Breast epithelium (tissue), 4 donors: ENCODE measurements at places on chromosomes 1 and 21.

- no peak for DNase-seq
These were observed 572 bp downstream of the ATP1B1 start for GRCh38 chr1:169106921-169107602.

- no peak for DNase-seq
These were observed 48.8 kb upstream of the MAN1A2 start for GRCh38 chr1:117318426-117318825.

DNA sequence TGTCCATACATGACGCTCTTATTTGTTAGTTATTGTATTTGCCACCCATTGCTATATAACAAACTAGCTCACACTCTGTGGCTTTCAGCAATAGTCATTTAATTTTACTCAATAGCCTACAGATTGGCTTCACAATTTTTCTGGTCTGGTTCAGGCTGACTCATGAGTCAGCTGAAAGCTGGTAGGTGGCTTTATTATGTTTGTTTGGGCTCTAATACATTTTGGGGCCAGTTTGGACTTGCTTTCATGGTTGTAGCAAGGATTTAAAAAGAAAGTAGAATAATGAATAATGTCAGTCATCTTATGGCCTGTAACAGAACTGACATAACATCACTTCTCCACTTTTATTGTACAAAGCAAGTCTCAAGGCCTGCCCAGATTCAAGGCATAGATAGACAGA lies 338.7 kb downstream of the LRRIQ3 start:
- no peak for DNase-seq

DNA sequence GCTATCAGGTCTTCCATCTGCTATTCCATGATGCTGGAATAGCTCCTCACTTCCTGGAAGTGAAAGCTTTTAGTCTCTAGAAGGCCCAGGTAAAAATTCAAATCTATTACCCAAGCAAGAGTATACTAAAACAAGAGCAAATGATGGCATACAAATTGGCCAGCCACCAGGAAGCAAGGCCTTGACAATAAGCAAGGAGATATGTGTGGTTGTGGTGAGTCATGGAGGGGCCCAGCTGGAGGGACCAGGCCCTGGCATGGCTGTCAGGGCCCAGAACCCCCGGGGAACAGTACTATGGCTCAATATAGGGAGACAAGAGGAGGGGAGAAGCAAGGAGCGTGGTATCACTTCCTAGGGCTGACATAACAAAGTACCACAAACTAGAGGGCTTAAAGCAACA lies 358.7 kb downstream of the RRAGC start:
- no peak for DNase-seq

DNA sequence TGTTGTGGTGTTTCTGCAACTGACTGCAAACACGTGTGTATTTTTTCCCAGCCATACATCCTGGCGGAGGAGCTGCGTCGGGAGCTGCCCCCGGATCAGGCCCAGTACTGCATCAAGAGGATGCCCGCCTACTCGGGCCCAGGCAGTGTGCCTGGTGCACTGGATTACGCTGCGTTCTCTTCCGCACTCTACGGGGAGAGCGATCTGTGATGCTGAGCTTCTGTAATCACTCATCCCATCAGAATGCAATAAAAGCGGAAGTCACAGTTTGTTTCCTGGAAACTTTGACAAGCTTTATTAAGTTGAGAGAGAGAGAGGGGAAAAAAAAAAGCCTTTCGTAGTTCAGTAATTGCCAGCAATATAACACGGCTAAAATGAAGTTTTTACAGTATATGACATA lies 32.7 kb upstream of the MTR start:
- DNase-seq: no peak

GRCh38 chr1:93579891-93580290 lies 101.7 kb downstream of the BCAR3 start:
- DNase-seq: peak; percentile 86

DNA sequence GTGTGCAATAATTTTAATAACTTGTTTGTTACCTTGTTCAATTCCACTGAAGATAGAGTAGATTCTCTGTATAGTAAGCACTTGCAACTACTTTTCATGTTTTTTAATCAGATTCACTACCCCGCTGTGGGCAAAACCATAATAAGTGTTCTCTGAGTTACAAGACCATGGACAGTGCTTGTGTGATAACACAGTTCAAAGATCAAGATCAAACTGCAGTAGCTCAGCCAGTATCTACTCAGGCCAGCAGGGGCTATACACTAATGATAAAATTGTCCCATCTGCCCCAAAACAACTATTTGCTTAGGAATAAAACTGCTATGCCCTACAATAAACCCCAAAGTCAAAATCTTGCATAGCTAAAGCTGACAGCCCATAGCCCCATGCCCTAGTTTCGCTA lies 129.6 kb downstream of the LRRC7 start:
- no peak for DNase-seq

DNA sequence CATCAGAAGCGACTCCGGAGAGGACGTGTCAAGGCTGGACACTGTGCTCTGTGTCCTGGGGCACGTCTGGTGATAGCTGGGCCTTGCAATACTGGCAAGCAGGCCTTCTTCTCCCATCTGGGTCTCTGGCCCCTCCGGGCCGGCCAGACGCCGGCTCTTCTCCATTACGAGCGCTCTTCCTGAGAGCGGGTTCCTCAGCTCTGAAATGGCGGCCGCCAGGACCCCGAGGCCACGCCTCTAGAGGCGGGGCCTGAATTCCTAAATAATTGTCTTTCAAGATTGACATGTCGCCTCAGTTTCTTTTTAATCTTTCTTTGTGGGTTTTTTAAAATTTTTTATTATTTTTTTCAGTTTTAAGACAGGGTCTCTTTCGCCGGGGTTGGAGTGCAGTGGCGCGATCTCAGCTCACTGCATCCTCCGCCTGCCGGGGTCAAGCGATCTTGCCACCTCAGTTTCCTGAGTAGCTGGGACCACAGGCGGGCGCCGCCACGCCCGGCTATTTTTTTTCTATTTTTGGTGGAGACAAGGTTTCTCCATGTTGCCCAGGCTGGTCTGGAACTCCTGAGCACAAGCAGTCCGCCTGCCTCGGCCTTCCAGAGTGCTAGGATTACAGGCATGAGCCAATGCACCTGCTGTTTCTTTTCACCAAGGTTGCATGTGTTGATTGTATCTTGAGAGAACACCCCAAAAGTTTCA lies 9.2 kb downstream of the RNF2 start:
- no peak for DNase-seq

DNA sequence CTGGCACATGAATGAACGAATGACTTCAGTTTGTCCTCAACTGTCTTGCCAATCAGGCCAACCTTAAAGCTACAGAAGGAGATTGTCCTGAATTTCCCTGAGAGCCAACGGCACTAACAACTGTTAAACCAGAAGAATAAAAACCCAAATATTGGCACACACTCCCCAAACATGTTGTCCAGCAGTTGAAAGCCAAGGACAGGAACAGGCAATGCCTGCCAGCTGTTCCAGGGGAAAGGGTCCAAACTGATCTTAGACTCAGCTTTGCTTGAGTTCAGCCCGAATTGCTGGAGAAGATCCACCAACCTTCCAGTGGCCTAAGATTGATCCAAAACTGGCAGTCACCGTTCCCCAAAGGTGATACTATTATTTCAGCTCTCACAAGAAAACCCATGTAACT lies 22.4 kb upstream of the AHCTF1 start:
- no peak for DNase-seq

DNA sequence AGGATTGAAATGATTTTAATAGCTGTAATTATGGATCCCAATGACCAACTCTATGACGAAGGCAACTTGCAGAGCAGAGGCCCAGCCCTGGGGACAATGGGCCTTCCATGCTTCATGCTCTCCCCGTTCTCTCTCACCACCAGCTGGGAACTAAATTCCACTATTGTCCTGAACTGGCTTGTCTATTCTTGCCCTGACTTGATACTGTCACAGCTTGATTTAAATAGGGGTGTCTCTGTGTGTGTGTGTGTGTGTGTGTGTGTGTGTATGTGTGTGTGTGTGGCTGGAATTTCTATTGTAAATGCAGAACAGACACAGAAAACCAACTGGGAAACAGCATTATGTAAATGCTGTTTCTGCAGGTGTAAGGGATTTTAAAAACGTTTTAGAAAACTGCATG lies 57.0 kb downstream of the SLC22A15 start:
- no peak for DNase-seq

DNA sequence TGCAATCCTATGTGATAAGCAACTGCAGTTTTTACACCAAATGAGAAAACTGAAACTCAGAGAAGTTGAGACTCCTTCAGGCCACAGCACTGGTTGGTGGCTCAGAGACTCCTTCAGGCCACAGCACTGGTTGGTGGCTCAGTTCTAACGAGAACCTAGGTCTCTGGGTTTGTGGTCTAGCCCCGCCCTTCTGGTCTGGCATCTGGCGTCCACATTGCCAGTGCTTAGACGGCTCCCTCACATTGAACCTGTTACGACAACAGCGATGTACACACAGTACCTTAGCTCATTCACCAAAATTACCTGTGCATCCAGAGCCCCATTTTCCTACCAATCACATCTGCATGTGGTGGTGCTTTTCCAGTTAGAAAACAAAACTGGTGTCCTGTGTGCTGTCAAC lies 66.1 kb downstream of the NID1 start:
- no peak for DNase-seq

DNA sequence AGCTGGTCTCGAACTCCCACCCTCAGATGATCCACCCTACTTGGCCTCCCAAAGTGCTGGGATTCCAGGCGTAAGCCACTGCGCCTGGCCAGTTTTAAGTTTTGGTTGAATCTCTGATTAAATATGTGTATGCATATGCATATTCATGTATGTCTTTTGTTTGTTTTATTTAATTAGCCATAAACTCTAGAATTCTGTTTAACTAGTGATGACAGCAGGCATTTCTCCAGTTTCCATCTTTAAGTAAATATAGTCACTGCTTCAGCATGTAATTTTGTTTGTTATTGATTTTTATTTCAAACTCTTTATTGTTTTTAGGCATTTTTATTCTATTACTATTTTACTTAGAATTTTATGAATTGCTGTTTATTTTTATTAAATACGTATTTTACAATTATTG lies 58.0 kb downstream of the NUF2 start:
- no peak for DNase-seq

DNA sequence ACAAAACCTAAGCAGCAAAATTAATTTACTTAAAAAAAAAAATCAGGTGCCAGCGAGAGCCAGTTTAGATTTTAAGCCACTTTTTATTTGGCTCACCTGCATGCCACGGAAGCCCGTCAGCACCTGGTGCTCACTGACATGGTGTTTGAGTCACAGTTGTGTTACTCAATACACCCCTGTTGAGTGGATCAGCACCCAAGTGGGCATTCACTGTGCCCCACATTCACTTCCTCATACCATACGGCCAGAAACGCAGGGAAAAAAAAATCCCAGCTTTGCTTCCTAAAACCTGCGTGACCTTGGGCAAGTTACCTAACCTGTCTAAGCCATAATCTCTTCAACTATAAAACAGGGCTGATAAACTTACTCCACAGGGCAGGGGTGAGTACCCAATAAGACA lies 42.8 kb upstream of the SIM2 start:
- DNase-seq: peak; percentile 30

- no peak for DNase-seq
These were observed 163.2 kb upstream of the LRRC7 start for GRCh38 chr1:69404486-69404885.

GRCh38 chr1:113930499-113931161 lies 1.5 kb downstream of the HIPK1 start:
- DNase-seq: peak; percentile 48

DNA sequence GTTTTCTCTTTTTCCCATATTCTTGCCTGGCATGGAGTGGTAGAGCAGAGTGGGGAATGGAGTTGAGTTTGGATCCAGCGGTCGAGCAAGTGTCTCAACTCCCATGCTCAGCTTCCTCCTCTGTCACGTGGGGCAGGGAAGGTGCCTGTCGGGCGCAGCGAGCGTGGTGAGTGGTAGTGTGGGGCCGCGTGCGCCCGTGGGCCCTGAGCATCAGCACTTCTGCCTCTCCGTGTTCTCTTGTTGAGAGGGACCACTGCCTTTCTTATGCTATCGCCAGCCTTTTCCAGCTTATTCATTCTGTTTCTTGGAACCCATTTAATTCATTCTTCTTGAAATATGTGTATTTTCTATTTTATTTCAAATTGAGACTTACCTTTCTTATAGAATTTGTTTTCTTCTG lies 65.1 kb downstream of the ADARB1 start:
- DNase-seq: no peak

DNA sequence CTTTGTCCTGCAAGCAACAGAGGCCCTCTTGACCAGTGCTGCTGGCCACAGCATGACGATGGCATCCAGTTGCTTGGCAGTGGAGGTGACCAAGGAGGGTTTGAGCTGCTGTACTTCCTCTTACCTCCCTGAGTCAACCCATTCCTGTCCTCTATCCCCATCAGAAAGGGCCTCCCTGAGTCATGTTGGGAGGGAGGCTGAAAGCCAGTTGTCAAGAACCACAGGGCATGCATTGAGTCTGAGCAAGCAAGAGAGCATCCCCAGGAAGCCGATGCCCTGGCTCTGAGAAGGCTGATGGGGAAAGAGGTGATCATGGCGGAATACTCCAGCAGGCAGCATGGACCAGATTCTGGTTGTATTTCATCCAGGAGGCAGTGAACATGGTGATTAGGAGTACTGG lies 69.6 kb downstream of the LACTBL1 start:
- no peak for DNase-seq

GRCh38 chr1:237444120-237444790 lies 402.3 kb downstream of the RYR2 start:
- DNase-seq: no peak

DNA sequence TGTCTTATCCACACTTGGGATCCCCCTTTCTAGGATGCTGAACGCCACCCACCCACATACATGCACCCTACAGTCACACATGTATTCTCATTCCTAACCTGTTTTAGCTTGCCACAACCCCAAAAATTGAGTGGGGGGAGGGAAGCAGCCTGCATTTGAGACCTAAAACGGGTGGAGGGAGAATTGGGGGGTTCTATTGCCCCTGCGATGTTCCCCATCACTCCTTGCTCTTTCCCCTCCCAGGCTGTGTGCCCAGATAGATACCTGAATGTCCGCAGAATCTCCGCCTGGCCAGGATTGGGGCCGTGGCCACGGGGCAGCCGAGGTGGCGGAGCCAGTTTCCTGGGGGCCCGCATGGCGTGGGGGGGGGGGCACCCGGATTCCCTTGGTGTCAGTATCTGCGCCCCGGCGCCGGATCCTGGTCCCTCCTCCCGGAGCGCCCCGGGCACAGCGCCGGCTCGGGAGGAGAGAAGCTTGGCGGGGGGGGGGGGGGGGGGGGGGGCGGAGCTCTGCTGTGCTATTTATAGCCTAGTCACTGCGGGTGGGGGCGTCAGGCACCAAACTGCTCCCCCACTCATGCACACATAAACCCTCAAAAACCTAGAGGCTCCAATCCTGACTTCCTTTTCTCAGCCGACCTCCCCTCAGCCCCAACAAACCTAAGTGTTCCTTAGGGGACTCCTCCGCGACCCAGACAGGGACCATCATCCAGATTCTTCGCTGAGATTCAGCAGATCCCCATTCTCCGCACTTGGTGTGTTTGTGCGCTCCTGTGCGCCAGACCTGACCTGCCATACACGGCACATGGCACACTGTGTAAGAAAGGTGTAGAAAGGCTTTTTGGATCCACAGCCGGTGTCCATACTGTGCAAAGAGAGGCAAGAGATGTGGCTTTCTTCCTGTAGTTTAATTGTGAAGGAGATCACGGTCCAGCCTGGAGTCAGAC lies 1.9 kb downstream of the ANKRD34A start:
- DNase-seq: no peak
